NCI-H1105 (cell line): ENCODE measurements at places on chromosomes 2 and 18.

DNA sequence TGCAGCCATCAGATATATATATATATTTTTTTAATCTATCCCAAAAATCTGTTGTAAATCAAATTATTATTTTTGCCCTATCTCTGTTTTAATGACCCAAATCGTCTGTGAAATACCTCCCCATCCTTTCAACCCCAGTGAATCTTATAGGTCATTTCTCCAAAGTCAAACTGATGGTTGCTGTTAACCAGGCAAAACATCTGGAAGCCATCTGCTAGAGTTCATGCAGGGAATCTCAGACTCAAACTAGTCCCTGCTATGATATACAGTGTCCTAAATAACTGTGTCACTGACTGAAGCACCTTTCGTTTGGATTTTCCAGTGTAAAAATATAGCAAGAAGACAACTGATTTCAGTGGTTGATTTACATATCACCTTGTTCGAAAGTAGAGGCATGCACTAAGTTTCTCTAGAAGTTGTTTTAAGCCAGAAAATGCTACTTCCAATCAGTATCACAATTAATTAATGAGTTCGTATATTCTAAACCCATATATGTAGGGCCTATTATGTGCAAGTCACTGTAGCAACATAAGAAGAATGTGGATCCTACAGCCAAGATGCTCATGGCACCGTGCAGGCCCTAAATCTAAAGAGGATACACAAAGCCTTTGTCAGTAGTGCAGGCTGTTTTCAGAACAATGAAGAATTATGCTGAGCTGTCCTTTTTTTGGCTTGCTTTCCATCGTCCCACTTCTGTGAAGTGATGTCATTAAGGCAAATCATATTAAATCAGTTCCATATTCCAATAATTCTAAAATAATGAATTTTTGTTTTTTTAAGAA, 566.0 kb downstream of the STK39 start:
- no peak for DNase-seq

- DNase-seq, result no peak
Measured at GRCh38 chr2:78024996-78025395, 502.8 kb upstream of the LRRTM4 start.

- no peak for DNase-seq
Measured at GRCh38 chr2:127577503-127577902, 42.0 kb downstream of the MYO7B start.

- DNase-seq, result no peak
Measured at GRCh38 chr2:201248288-201248844, 12.0 kb upstream of the CASP8 start.
